Amniotic epithelial cell (primary cell): ENCODE measurements at places on chromosomes 3 and 15.

- DNase-seq, result peak; percentile 62
These were observed 516.7 kb upstream of the MDFIC2 start for GRCh38 chr3:70829092-70829491.

- DNase-seq, result peak; percentile 40
These were observed 1.1 kb downstream of the NPTN start for GRCh38 chr15:73631915-73632669.

DNA sequence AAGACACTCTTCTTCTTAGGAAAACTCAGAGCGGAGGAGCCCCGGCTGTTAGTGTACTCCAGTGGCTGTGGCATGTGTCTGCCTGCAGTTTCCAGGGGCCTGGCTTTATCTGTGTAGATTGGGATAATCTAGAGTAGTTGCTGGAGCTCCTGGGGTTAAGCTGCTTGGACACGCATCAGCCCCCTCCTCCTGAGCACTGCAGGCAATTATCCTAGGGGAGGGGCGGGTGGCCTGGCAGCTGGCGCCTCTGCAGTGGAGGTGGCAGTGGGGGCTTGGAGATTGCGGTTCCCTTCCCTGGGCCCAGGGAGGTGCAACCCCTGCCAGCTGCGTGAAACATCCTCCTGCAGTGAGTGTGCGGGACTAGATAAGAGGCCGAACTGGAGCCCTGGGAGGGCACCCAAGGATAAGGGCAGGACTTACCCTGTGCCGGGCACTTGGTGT is 68.2 kb downstream of the EFCAB12 start:
- DNase-seq, result no peak

- DNase-seq, result peak; percentile 26
These were observed 9.9 kb downstream of the KY start for GRCh38 chr3:134640872-134641470.

DNA sequence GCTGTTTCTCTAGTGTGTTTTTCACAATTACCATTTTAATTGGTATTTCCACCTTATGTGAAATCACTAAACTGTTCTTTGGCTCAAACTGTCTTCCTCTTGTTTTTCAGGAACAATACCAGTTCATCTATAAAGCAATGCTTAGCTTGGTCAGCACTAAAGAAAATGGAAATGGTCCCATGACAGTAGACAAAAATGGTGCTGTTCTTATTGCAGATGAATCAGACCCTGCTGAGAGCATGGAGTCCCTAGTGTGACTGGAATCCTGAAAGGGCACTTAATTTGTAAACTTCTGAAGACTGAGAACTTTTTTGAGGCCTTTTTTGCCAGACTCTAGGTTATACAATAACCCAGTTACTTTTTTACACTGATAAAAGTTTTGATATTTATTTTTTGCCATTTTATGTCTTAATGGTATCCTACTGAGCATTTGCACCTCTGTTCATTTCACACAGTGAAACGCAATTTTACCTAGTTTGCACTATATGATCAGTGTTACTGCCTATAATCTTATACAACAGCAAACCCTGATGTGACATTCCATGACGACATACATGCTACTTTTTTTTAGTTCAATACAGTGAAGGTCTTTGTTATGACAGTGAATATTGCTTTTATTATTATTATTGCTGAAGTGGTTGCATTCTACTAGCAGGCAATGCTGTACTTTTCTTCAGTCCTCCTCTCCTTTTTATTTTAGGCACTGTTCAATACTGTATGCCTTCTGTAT is 80.1 kb downstream of the FEZF2 start:
- DNase-seq, result no peak

DNA sequence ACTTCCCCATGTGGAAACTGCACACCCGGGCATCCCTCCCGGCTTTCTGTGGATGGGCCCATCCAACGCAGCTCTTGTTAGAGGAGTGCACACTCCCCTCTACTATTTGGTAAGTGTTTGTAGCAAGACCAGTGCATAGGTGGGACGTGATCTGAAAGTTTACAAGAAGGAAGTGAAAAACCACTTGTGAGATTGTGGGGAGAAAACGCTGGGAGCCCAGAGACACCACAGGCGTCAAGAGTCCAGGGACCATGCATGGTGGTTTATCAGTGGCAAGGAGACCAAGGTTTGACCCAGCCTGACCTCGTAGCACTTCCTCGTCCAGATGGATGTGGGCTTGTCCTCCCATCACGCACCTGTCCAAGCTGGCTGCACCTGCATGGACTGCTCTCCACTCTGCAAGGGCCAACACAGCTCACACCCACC is 51.6 kb downstream of the ATP10A start:
- DNase-seq, result no peak

GRCh38 chr15:60297047-60297446 is 100.7 kb downstream of the ANXA2 start:
- peak; percentile 5 for DNase-seq

- no peak for DNase-seq
These were observed 9.6 kb downstream of the CPOX start for GRCh38 chr3:98583766-98584165.

DNA sequence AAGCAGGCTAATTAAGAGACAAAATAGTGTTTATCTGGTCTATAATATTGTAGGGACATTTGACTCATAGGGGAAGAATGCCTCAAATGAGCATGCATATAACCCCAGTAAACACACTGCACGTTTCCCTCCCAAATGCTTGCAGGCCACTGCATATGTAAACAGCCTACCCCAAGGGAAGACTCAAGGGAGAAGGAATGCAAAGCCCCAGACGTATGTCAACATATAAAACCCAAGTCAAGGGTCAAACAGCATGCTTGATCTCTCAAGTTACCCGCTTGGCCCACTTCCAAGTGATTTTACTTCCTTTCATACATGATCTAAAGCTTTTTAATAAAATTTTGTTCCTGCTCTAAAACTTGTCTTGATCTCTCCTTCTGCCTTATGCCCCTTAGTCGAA is 1090.0 kb downstream of the OTOL1 start:
- DNase-seq, result peak; percentile 35

- DNase-seq, result no peak
These were observed 106.1 kb downstream of the RFTN1 start for GRCh38 chr3:16407366-16407765.

GRCh38 chr3:150080058-150080730 is 109.5 kb upstream of the PFN2 start:
- no peak for DNase-seq

DNA sequence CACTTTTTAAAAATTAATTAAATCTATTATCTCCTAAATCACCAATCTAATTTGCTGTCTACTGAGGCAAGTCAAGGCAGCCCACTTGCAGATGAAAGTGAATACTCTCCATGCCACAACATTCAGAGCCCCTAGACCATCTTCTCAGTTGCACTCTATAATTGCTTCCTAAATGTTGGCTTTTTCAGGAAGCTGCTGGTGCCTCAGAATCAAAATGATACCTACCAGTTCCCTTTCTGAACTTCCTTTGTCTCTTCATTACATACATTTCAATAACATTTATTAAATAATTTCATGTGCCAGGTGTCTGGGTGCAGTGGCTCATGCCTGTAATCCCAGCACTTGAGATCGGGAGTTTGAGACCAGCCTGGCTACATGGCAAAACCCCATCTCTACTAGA is 124.1 kb downstream of the SERPINI1 start:
- no peak for DNase-seq

- peak; percentile 6 for DNase-seq
These were observed 34.2 kb downstream of the SEMA5B start for GRCh38 chr3:122993124-122993978.

- peak; percentile 92 for DNase-seq
These were observed 195.1 kb upstream of the ICE2 start for GRCh38 chr15:60673918-60674558.

- DNase-seq, result peak; percentile 57
These were observed 410 bp downstream of the LRRC49 start for GRCh38 chr15:70892912-70893560.

GRCh38 chr3:156460206-156460611 is 94.7 kb downstream of the SSR3 start:
- no peak for DNase-seq

GRCh38 chr3:45819543-45819942 is 22.4 kb downstream of the LZTFL1 start:
- DNase-seq, result no peak

DNA sequence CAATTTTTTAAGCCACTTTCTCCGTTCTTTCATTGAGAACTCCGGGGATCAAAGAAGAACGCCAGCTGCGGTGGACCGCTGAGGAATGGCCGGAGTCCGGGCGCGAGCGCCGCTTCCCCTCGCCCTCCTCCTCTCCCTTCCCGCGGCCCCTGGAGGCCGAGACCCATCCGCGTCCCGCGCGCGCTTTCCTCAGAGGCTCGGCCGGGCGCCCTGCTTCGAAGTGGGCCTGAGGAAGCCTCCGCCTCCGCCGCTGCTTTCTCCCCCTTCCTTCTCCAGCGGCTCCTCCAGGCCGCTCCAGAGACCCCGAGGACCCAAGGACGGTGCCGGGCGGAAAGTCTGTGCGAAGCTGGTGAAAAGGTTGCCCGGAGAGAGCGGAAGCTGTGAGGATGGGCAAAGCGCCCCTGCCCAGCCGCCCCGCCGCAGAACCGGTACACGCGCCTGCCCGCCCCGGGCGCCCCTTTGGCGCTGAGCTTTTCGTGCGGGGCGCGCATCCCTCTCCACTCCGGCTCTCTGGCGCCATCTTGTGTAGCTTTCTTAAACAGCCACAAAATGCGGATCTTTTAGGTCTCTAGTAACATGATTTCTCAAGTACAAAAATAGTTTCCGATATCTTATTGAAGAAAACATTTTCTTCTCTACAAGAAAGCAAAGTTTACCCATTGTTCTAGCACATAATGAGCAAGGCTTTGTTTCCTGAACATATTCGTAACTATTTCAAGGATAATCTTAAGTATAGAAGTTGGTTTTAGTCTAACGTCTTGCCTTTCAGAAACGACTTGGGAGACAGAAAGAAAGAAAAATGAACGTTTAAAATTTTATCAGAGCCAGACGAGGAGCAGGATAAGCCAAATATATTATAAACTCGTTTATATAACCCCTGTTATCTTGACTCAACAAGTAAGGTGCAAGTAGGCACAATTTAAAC is 59.2 kb upstream of the FAM174B start:
- peak; percentile 60 for DNase-seq

GRCh38 chr3:67415511-67415910 is 238.9 kb downstream of the SUCLG2 start:
- peak; percentile 53 for DNase-seq

DNA sequence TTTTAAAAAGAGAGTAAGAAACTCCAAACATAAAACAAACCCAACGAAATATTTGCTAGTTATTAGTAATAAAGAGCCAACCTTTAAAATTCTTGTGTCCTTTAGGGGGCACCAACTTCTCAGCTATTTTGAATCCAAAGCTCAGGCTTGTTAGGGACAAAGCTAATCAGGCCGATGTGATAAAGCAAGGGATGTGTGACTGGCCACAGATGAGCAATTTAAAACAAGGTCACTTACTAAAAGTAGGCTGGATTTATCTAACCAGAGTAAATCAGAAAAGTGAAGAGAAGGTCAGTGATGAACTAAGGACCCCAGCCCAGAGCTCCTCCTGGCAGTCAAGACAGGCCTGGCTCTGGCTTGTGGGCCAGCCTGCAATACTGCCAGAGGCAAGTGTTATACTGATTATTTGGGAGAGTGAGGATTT is 108.5 kb downstream of the CYP19A1 start:
- peak; percentile 17 for DNase-seq

DNA sequence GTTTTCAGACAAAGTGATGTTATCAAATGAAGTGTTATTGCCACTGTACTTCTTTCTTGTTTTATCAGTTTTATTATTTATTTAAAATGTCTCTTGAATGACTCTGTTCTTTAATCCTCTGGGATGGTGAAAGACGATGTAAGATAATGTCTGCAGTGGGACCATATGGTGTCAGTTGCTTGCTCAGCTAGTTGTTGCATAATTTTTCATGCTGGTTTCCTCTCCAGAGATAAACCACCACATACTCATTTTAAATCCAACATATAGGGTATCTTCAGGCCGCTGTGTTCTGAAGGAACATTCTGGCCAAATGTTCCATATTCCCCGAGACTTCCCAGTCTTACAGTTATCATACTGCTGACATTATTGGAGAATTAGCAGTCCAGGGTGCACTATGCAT is 75.9 kb downstream of the GABRG3 start:
- no peak for DNase-seq

- no peak for DNase-seq
These were observed 99.5 kb downstream of the SQOR start for GRCh38 chr15:45734260-45734711.

DNA sequence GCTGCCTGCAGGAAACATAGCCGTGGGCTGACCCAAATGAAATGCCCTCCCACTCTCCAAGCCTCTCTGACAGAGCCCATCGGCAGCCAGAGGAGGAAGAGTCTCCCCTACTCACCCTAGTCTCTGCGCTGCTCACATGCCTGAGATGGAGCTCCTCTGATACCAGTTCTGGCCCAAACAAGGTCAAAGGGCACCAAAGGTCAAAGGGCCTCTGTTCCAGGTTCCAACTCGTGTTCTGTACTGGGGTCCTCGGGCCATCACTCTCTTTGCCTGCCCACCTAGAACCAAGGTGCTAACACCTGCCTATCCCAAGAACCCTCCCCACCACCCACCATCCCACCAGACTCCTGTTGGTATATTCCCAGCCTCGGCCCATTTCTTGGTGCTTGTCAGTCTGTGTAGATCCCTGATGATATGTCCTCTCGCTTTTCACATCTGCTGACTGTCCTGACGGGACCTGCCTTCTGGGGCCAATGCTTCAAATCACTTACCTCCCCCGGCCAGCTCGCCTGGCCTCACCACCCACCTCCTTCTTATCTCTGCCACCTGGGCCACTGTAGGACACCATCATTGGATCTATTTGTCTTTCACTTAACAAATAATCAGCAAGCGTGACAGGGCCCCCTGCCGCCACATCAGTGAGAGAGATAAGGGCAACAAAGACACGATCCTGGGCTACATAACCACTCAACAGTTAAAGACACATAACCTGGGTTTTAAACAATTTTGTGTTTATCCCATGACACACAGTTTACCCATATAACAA is 90.4 kb downstream of the SRGAP3 start:
- DNase-seq, result no peak

DNA sequence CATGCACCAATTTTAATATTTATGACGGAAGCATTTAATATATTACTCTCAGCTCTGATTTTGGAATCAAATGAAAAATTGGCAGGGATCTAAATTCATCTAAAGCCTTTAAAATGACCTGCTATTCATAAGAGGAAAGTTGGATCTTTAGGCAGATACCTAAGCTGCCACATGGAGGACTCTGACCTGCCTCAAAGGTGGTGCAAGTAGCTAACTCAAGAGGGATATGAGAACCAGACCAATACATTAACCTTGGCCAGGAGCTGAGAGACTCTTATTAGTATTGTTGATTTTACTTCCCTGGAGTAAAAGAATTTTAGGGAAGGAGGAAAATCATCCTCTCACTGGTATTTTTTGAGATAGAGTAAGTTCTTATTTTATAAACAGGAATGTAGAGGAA is 17.7 kb downstream of the ZNF654 start:
- no peak for DNase-seq

DNA sequence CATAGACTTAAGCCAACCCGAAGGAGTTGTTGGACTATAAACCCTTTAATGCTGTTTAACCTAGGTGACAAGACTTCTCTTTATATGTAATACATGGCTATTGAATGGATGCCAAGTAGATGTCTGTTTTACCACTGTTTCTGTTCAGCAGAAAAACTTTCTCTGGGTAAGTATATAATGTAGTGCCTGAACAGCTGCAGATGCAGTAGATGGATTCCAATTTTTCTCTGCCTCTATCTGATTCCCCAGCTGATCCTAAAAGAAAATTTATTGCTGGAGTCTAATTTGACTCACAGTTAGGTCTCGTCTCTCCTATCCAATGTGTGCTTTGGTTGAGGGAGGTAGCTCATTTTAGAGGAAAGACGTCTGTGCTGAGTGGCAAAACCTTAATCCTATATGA is 256.5 kb upstream of the CBLB start:
- no peak for DNase-seq

- no peak for DNase-seq
These were observed 41.9 kb downstream of the ATP8B4 start for GRCh38 chr15:50077176-50077575.
